ENCODE measurements at places on chromosomes 4 and X.

GRCh38 chr4:102392033-102392744, 46.9 kb upstream of the SLC39A8 start:
- no peak for DNase-seq

DNA sequence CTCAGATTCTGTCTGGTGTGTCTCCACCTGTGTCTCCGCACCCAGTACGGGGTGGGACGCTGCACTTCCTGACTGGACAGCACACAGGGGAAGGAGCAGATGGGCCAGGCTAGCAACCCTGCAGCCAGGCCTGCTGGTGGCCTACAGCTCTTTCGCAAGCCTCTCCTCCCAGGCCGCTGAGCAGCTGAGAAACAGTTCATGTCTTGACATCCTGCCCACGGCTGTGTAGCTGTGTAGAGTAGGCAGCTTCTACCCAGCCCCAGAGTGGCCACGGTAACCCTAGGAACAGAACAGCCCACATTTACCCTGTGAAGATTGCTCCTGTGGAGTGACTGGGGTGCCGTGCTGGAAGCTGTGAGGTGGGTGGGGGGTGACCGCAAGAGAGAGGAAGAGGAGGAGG, 38.9 kb downstream of the CCNQ start:
- no peak for DNase-seq

DNA sequence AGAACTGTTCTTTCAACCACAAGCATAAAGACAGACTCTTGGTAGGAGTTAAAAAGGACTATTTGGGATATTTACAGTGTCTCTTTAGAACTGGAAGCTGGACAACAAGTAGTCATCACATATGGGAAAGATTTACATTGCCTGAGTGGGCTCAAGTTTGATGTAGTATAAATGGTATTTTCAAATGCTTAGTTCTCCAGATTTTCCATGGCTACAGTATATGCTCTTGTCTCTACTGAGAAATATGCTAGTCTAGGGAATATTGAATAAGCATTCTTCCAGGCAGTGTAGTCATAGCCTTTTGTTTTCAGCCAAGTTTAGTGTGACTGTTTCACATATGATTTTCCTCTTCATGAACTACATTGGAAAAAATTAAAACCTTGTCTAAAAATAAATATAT, 315.6 kb downstream of the ARHGAP24 start:
- no peak for DNase-seq

- DNase-seq, result no peak
These were observed 8.3 kb upstream of the TMEM154 start for GRCh38 chr4:152687974-152688599.

Measured in stimulated activated CD8-positive, alpha-beta memory T cell treated with anti-CD3 and anti-CD28 coated beads, Interleukin-15, amount 100 ng/mL, for 48 hours (primary cell).